ENCODE measurements at places on chromosomes 3 and 15.

- DNase-seq = no peak
These were observed 188.7 kb downstream of the THRB start for GRCh38 chr3:24305795-24306467.

- DNase-seq = no peak
These were observed 53.8 kb downstream of the WDR76 start for GRCh38 chr15:43880406-43881194.

- peak; percentile 31 for DNase-seq
These were observed 1.4 kb downstream of the FYTTD1 start for GRCh38 chr3:197750858-197751737.

DNA sequence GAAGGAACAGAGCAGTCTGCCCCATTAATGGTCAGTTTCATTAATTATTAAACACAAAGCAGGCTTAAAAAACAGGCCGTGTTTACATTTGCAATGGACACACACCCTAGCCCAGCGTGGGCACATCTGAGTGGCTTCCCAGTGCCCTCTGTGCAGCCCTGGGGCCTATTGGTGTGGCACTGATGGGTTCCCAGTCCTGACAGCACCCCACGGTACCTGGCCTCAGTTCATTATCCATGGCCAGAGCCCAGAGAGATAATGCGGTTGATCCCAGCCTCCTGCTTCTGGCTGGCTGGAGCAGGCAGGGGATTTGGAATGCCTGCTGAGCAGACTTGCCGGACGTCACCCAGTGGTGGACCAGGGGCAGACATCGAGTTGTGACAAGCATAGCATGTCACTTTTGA, 110.5 kb upstream of the ABHD17C start:
- DNase-seq = no peak

- no peak for DNase-seq
These were observed 3.7 kb downstream of the FSTL1 start for GRCh38 chr3:120446891-120447668.

GRCh38 chr3:120286465-120286864, 1.4 kb upstream of the GPR156 start:
- no peak for DNase-seq

DNA sequence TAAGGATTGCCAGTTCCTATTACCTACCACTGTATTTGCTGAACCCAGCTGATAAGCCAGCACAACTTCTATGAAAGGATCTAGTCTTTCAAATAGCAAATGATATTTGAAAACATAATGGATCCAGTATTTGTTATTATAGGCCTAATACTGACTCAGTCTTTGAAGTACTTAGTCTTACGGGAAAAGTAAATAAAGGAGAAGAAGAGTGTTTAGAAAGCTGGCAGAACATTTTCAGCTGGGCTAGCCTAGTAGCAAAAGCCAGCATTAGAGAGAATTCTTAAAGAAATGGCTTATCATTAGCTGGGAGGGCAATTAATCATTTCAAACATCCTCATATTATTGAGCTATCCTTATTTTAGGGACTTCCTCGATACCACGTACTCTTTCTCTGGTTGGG, 101.4 kb upstream of the GOLIM4 start:
- no peak for DNase-seq

- DNase-seq = no peak
These were observed 115.1 kb downstream of the ULK4 start for GRCh38 chr3:41846850-41847249.

GRCh38 chr3:143241481-143241951, 121.9 kb downstream of the CHST2 start:
- DNase-seq = no peak

DNA sequence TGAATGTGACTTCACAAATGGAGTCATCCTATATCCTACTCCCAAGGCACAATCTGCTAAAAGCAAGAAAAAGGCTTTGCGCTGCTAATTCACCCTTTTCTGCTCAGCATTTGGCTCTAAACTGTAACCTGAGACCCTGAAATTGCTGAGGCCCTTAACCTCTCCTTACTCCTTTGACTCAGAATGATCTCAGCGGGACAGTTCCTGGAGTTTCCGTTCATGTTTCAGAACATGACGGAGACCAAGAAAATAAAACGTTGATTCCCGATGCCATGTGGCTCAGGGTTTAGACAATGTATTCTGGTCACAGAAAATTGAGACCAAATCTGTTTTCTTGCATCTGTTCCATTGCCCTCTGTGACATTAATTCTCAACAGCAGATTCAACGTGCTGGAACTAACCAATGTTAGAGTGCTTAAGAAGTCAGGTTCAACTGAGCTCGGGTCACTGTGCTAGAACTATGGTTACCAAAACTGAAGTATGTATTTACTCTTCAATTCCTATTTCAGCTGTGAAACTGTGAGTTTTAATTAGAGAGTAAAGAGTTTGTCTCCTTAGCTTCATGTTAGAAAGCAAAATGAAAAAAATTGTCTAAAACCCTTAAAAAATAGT, 45.4 kb upstream of the TMC3 start:
- DNase-seq = no peak

DNA sequence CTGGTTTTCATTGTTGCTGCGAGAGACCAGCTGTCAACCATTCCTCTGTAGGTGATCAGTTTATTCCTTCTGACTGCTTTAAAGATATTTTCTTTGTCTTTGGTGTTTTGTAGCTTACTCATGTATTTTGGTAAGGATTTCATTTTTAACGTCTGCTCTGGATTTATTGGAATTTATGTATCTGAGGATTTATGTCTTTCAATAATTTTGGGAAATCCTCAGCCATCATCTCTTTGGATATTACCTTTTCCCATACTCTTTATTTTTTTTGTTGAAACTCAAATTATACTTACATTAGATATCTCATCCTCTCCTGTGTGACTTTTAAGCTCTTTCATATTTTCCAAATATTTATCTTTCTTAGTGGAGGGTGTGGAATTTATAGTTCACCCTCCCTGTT, 62.7 kb upstream of the COL8A1 start:
- DNase-seq = no peak

- DNase-seq = no peak
These were observed 55.8 kb downstream of the DNAJB8 start for GRCh38 chr3:128410669-128411573.

DNA sequence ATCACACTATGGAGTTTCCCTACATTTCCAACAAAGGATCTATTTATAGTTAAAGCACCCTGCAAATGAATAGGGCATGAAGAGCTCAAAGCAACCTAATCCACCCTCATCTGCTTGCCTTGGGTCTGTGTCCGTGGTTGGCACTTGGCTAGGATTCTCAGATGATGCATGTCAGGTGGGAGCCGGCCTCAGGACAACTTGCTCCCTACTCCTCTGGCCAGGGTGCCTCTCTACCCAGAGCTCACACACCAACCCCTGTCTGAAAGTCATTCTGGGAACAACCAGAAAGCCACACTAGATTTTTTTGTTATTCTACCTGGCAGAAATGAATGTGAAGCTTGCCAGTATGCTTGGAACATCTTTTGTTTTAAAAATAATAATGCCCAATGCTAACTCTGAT, 13.2 kb downstream of the ARHGEF3 start:
- DNase-seq = no peak

- no peak for DNase-seq
These were observed 69.7 kb upstream of the UBE3A start for GRCh38 chr15:25508369-25509002.

- no peak for DNase-seq
These were observed 12.4 kb downstream of the GLYCTK start for GRCh38 chr3:52299879-52300611.

- DNase-seq = no peak
These were observed 99.1 kb downstream of the LARS2 start for GRCh38 chr3:45487508-45487907.

DNA sequence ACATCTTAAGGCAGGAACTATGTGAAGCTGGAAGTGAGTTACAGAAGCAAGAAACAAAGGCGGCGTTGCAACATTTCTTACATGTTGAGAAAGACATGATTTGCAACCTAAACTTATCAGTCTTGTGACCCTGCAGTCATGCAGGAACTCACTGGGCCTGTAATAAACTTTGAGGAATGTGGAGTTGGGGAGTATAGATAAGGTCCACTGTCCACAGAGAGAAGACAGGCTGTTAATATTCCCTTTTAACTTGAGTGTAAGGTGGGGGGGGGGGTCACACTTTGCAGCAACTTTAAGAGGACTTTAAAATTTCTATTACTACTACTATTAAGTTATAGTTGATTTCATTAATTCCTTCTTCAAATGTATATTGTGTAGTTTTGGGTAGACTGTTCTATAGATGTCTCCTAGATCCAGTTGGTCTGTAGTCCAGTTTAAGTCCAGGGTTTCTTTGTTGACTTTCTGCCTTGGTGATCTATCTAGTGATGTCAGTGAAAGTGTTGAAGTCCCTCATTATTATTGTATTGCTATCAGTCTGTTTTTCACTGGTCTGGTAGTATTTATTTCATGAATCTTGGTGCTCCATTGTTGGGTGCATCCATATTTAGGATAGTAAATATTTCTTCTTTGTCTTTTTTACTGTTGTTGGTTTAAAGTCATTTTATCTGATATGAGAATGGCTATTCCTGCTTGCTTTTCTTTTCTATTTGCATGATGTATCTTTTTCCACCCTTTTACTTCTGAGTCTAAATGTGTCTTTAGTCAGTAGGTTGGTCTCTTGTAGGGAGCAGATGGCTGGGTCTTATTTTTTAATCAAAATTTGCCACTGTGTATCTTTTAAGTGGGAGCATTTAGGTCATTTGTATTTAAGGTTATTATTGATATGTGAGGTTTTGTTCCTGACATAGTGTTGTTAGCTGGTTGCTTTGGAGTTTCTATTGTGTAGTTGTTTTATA, 15.6 kb upstream of the FAM98B start:
- DNase-seq = no peak

- no peak for DNase-seq
These were observed 54.7 kb downstream of the CLDN11 start for GRCh38 chr3:170473358-170473757.

- no peak for DNase-seq
These were observed 3.3 kb upstream of the CCDC174 start for GRCh38 chr3:14647976-14648955.

Measured in naive thymus-derived CD4-positive, alpha-beta T cell (primary cell).